NAMALWA (cell line): ENCODE measurements at places on chromosomes 13 and 19.

- DNase-seq: no peak
These were observed 46.8 kb downstream of the EPS15L1 start for GRCh38 chr19:16425019-16425418.

DNA sequence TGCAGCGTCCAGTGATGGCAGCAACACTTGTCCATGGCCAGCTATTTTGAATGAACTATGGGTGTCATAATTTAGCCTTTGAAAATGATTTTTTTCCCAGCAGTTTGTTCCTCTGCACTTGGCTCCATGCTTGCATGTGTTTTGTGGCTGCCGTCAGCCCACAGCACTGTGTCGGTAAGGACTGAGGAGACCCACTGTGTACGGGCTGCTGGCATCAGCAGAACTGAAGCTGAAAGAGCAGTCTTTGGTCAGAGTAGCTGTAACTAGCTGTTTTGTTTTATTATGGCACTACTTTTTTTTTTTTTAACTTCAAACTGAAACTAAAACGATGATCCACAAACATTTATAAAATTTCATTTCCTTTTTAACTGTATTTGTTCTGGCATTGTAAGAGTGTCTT is 50.3 kb upstream of the TEX29 start:
- DNase-seq: no peak

DNA sequence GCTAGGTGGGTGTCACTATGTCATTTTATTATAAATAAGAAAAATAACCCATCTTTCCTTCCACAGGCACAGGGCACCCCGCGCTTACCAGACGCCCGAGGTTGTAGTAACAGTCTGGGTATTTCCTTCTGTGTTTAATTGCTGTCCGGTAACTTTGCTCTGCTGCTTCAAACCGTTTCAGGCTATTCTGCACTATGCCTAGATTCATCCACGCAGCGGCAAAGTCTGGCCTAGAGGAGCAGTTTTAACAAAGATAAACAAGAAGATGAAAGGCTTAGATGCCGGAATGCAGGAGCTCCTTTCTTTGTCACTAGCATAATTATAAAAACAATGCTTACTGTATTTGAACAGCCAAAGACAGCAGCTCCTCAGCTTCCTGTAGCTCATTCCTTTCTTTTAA is 36.9 kb upstream of the GGACT start:
- DNase-seq: no peak

- no peak for DNase-seq
These were observed 63.9 kb downstream of the CEBPG start for GRCh38 chr19:33437393-33437820.

DNA sequence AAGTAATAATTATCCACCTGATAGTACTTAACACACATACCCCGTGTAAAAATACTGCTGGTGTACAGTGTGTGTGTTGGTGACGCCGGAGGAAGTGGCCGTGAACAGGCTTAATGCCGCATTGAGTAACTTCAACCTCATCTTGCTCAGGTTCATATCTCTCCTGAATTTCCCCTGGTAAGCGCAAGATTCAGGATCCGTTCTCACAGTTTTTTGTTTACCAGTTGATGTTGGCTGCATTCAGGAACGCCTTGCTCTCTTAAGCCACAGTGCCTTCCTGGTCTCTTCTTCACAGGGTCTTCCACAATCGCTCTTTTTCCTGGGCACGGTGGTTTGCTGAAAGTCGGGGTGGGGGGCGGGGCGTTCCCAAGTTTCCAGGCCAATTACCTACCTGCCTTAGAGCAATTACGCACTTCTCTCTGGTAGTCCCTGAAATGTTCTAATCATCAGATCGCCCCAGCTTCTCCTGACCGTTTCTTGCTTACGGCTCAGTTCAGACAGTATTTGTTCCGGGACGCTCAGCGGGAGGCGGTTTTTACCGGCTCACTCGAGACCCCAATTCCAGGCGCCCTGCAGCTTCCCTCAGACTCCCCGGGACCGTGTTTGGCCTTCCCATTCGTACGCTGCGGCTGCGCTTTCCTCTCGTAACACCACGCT is 706 bp upstream of the DNAJC3 start:
- peak; percentile 76 for DNase-seq

DNA sequence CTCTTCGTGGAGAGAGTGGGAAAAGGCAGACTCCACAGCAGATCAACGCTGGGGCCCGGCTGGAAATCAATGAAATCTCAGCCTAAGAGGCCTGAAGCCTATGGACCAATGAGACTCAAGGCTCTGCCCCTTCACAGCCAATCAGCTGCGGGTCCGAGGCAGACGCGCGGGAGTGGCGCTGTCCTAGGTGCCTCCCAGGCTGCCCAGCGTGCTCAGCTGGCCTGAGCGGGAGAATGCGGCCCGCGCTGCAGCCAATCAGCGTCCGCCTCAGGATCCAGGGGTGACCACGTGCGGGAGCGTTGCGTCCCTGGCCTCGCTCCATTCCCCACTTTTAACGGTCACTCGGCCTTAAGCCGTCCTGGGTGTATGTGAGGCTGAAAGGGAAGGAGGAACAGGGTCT is at the start of gene ZBTB32:
TSS of gene ZBTB32 (plus strand) at position 341 of the 400 bp plus-strand sequence. CDS start 10,069 bp downstream, outside the sequence.
- DNase-seq: no peak

GRCh38 chr13:60662595-60662994 is 265.6 kb downstream of the TDRD3 start:
- DNase-seq: peak; percentile 33

DNA sequence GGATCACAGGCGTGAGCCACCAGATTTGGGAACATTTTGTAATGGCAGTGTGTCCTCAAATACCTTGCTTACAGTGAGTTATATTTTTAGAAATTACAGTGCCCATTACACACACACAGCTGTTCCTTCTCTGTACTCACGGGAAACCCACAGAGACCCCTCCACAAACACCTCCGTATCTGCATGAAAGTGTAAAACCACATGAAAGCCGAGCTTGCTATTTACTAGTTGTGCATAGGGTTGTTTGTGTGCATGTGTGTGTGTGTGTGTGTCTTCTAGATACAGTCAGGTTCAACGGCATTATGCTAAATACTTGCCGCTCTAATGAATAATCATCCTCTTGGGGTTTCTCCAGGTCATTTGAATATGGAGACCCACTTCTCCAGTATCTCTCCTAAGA is 22.3 kb upstream of the LILRA2 start:
- peak; percentile 17 for DNase-seq

DNA sequence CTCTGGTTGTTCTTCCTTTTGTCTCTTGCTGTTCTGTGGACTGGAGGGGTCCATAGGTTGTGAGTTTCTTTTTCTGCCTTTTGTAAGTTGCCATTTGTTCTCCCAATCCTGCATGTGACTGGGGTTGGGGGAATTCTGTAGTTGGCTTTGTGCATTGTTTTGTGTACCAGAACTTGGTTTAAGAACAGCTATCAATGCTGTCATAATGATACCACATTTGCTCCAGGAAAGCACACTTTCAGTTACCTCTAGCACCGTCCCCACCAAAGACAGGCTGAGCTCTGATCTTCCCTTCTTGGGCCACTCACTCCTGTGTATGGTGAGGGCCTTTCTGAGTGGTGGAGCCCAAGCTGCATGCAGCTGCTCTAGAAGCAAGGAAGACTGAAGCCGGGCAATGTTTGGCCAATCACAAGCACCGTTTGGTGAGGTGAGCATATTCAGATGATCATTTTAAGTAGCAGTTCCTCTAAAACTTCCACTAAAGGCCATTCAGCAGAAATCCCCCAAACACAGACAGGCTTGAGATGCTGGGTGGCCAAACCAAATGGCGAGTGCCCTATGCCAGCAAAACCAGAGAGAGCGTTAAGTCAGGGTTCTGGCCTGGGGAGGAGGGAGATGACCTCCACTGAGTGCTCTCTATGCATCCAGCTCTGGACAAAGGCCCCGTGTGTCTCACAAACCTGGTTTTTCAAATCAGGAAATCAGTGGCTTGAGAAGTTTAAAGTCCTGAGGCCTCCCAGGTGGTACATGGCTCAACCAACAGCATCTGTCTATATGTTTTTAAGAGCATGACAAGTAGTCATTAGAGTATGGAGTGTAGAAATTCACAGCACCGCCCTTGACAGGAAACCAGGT is 120.7 kb upstream of the SPATA13 start:
- DNase-seq: no peak

GRCh38 chr13:75324413-75324940 is 157.5 kb downstream of the TBC1D4 start:
- no peak for DNase-seq
